ENCODE measurements at places on chromosomes 6 and 20.

DNA sequence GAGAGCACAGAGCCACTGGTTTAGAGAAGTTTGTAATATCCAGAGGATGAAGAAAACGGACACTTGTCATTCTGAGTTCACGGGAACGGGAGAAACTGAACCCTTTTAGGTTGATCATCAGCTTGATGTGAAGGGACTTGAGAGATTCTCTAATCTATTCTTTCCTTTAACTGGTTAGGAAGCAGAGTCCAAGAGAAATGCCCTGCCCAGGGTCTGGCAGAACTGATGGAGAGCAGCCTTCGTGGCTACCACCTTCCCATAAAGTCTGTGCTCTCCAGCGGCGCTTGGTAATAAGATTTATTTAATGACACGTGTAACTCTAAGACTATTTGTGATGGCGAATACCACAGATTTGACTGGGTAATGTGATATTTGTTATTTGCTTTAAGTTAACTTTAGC is 36.0 kb downstream of the E2F3 start:
- H3K4me3 ChIP-seq: no peak overlapping the region
- no peak overlapping the region for H3K27ac ChIP-seq
- no peak for DNase-seq
- H3K4me1 ChIP-seq: peaks cover 10% of the 10 kb centered on the region

GRCh38 chr6:15329197-15329671 is 83.4 kb downstream of the JARID2 start:
- no peak overlapping the region for H3K27ac ChIP-seq
- H3K36me3 ChIP-seq: no peaks in the 10 kb centered on the region
- peaks cover 20% of the 10 kb centered on the region for H3K4me1 ChIP-seq
- no peak for DNase-seq
- H3K4me3 ChIP-seq: no peak overlapping the region

DNA sequence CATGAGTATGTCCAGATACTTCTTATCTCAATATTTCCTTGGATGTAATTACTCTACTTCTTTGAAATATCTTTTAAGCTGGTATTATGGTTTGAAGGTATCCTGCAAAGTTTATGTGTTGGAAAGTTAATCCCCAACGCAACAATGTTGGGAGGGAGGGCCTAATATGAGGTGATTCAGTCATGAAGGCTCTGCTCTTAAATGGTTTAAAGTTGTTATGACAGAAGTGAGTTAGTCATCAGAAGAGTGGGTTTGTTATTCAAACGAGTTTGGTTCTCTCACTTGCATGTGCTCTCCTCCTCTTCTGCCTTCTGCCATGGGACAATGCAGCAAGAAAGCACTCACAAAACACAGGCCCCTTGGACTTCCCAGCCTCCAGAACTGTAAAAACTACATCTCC is 176.3 kb downstream of the KCNQ5 start:
- H3K36me3 ChIP-seq: no peaks in the 10 kb centered on the region
- H3K27ac ChIP-seq: no peak overlapping the region
- no peak overlapping the region for H3K4me3 ChIP-seq

DNA sequence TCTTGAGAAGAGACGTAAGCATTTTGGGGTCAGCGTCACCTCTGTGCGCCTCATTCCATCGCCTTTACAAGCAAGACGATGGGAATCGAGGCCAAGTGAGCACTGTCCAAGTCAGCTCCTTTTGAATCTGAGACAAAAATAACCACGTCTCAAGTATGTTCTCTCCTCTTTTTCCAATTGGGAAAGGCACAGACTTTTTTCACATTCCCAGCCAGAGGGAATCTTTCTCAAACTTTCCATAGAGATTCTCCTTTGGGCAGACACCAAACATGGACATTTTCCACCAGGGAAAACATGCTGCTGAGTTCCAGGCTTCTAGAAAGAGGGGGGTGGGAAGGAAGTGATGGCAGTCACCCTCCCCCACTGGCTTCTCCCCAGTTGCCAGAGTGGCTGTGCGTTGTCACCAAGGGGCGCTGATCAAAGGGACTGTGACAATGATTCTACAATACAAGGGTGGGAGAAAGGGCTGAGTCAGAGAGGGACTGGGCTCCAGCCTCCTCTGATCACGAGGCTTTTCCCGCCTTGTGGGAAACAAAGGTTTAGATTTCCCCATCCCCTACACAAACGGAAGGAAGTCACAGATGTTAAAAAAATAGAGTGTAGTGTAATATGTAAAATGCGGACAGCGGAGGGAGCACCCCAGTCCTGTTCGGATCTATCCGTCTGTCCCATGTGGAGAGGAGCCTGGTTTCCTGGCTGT is 281.9 kb upstream of the RNF24 start:
- H3K27ac ChIP-seq: peak overlapping the region; percentile 69
- H3K27me3 ChIP-seq: no peaks in the 10 kb centered on the region
- no peaks in the 10 kb centered on the region for H3K36me3 ChIP-seq
- H3K4me1 ChIP-seq: peaks cover 11% of the 10 kb centered on the region
- H3K4me3 ChIP-seq: no peak overlapping the region

DNA sequence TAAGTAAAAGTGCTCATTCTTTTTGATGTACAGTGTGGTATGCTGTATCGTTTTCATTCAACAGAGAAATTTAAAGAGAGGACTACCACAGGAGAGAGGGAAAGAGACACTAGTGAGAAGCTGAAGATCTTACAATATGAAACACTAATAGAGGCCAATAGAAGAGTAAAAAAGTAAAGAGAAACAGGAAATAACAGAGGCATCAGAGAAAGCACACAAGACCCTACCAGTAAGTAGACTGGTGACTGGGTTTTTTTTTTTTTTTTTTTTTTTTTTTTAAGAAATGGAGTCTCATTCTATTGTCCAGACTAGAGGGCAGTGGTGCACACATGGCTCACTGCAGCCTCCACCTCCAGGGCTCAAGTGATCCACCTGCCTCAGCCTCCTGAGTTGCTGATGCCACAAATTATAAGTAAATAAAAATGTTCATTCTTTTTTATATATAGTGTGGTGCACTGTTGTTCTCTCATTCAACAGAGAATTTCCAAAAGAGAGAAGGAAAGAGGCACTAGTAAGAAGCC is 18.8 kb downstream of the ELOVL4 start:
- no peak for DNase-seq
- H3K4me3 ChIP-seq: no peak overlapping the region
- H3K4me1 ChIP-seq: no peaks in the 10 kb centered on the region
- H3K27me3 ChIP-seq: no peaks in the 10 kb centered on the region

- DNase-seq: no peak
- H3K4me3 ChIP-seq: peak overlapping the region; percentile 79
- no peaks in the 10 kb centered on the region for H3K27me3 ChIP-seq
- no peaks in the 10 kb centered on the region for H3K36me3 ChIP-seq
- no peak overlapping the region for H3K27ac ChIP-seq
- H3K4me1 ChIP-seq: no peaks in the 10 kb centered on the region
Observed at GRCh38 chr6:105135056-105135455, 44.8 kb downstream of the POPDC3 start.

GRCh38 chr20:44221368-44221954 is 10.9 kb upstream of the OSER1 start:
- H3K27me3 ChIP-seq: no peaks in the 10 kb centered on the region
- H3K4me1 ChIP-seq: no peaks in the 10 kb centered on the region
- no peaks in the 10 kb centered on the region for H3K36me3 ChIP-seq
- DNase-seq: no peak
- H3K4me3 ChIP-seq: no peak overlapping the region

- no peaks in the 10 kb centered on the region for H3K27me3 ChIP-seq
- peaks cover 19% of the 10 kb centered on the region for H3K4me1 ChIP-seq
- no peak overlapping the region for H3K27ac ChIP-seq
- peaks cover 34% of the 10 kb centered on the region for H3K36me3 ChIP-seq
- no peak for DNase-seq
Observed at GRCh38 chr6:89087881-89088280, 7.3 kb downstream of the PNRC1 start.

Measured in tibial artery (tissue), 4 donors.